ENCODE measurements at places on chromosomes 6 and 20. TPM values are rescaled to one million over a fixed set of nuclear protein-coding genes. Genes with fewer than 3 reads are reported as not detected.

ULBP2 gene
- total RNA-seq: 0.71 TPM

SLC18B1 gene
- total RNA-seq: 5.9 TPM

HSPA12B gene
- total RNA-seq: 15.7 TPM

DOK5 gene
- total RNA-seq: 14.3 TPM

HCRTR2 gene
- not detected for total RNA-seq

TRIM15 gene
- not detected for total RNA-seq

SIRPB1 gene
- total RNA-seq: 1.7 TPM

NEURL2 gene
- total RNA-seq: 6.0 TPM

KIAA1755 gene
- 8.0 TPM for total RNA-seq

TSHZ2 gene
- total RNA-seq: 12.6 TPM

NKAIN2 gene
- 2.7 TPM for total RNA-seq

PDE7B gene
- total RNA-seq: 10.3 TPM

KIAA0408 gene
- 12.9 TPM for total RNA-seq

CST7 gene
- total RNA-seq: 1.7 TPM

CDH26 gene
- total RNA-seq: 0.84 TPM

CRISP2 gene
- not detected for total RNA-seq

SDHAF4 gene
- total RNA-seq: 15.5 TPM

CAGE1 gene
- not detected for total RNA-seq

DEFB121 gene
- not detected for total RNA-seq

PLN gene
- total RNA-seq: 1,029 TPM

PIGU gene
- total RNA-seq: 14.8 TPM
